ENCODE measurements at places on chromosomes 16 and 17.

GRCh38 chr16:49492896-49493626 is 119.5 kb downstream of the C16orf78 start:
- no peak for DNase-seq

- no peak for DNase-seq
Measured at GRCh38 chr17:76458580-76459490, 5.9 kb upstream of the UBE2O start.

GRCh38 chr17:66557200-66557599 is 254.8 kb downstream of the PRKCA start:
- DNase-seq, result no peak

GRCh38 chr16:12612598-12613101 is 191.0 kb downstream of the CPPED1 start:
- DNase-seq, result no peak

- DNase-seq, result no peak
Measured at GRCh38 chr16:19872179-19872863, 12.3 kb downstream of the GPRC5B start.

GRCh38 chr16:75108792-75109731 is 7.5 kb downstream of the LDHD start:
- DNase-seq, result no peak

- DNase-seq, result no peak
Measured at GRCh38 chr16:79658301-79659033, 57.9 kb upstream of the MAF start.

DNA sequence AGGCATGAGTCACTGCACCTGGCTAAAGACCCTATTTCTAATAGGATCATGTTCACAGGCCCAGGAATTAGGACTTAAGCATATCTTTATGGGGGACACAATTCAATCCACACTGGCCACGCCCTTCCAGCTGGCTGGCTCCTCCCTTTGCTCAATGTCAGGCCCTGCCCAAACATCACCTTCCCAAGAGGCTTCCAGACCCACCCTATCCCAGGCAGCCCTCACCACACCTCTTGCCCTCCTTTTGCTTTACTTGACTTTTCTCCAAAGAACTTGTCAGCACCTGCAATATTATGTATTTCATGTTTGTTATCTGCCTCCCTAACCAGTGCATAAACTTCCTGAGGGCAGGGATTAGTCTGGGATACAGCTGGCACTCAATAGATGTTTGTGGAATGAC is 109.6 kb upstream of the CDH5 start:
- no peak for DNase-seq

DNA sequence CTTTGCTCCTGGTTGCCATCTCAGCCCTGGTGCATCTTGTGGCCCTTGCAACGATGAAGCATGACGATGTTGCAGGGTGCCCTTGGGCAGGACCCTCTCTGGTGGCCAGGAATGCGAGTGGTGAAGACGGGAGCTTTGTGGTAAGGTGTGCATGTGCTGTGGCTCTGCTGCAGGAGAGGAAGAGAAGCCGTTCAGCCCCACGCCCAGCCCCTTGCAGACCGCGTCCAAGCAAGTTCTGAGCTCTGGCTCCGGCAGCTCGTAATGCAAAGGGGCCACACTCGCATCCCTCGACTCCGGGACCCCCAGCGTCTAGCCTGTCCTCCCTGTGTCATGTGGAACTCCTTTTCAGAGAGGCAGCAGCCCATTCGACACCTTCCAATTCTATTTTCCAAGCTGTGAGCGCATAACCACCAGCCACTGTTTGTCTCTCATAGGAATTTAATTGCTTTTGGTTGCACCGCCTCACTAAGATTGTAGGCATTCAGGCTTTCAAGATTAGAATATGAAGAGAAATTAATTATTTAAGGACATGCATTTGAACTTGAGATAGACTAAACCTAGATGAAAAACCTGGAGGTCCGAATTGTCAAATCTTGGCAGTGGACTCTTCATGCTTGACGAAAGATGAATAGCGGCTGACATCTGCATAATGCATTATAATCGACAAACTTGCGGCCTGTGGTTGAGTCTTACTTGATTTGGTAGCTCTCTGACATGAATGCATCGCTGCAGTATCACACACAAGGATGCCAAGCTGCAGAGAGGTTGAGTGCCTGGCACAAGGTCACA is 21.1 kb upstream of the KCNG4 start:
- no peak for DNase-seq

GRCh38 chr17:49674507-49674906 is 3.4 kb downstream of the SPOP start:
- no peak for DNase-seq

GRCh38 chr17:81092518-81093095 is 57.7 kb downstream of the BAIAP2 start:
- no peak for DNase-seq

- no peak for DNase-seq
Measured at GRCh38 chr17:77724876-77725615, 233.5 kb upstream of the TNRC6C start.

Measured in effector CD8-positive, alpha-beta T cell (primary cell).